CD4-positive, alpha-beta T cell treated with Interleukin-4 for 1 hour (primary cell): ENCODE measurements at places on chromosomes 1 and 21.

GRCh38 chr1:174775621-174776020 is 224.1 kb upstream of the CACYBP start:
- no peak for DNase-seq

DNA sequence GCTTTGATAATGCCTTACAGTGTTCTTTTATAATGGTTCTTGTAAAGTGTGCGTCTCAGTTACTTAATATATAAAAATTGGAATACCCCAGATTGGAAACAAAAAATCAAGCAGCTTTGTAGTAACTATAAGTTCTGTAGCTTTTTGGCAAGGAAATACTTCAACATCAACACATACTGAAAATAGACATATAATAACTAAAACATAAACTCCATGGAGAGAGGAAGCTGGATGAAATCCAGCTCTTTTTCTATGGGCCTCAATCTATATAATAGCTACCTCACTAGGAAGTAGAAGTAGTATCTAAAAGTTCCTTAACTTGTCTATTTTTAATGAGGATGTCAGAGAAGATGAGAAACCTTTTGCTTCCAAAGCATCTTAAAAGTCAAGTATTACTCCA is 313.3 kb upstream of the NFIA start:
- no peak for DNase-seq

DNA sequence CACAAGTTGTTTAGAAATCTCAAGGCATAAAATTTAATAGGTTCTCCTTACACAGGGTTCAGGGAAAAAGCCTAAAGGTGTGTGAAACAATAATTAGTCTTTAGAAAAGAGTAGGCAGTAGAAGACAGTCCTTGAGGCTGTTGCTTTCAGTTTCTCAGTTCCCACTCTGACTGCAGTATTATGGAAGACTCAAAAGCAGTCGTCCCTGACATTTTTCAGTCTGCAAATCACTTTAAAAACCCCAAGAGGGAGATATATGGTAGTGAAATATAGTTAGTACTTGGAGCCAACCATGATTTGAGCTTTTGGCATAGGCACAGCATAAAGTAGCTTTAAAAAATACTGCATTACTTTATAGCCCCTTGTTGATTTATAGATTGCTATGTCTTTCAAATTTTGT is 299.7 kb downstream of the OLFM3 start:
- no peak for DNase-seq

- no peak for DNase-seq
Measured at GRCh38 chr1:223343692-223344091, 20.3 kb downstream of the SUSD4 start.

- no peak for DNase-seq
Measured at GRCh38 chr1:67677930-67678329, 7.1 kb upstream of the GADD45A start.

GRCh38 chr1:184002071-184002470 is 35.5 kb downstream of the COLGALT2 start:
- no peak for DNase-seq

- DNase-seq: no peak
Measured at GRCh38 chr1:51280321-51280978, 44.4 kb downstream of the RNF11 start.
